Stimulated activated CD8-positive, alpha-beta memory T cell treated with anti-CD3 and anti-CD28 coated beads, Interleukin-4, amount 100 ng/mL, for 1 hour (primary cell): ENCODE measurements at places on chromosomes 5 and 9.

DNA sequence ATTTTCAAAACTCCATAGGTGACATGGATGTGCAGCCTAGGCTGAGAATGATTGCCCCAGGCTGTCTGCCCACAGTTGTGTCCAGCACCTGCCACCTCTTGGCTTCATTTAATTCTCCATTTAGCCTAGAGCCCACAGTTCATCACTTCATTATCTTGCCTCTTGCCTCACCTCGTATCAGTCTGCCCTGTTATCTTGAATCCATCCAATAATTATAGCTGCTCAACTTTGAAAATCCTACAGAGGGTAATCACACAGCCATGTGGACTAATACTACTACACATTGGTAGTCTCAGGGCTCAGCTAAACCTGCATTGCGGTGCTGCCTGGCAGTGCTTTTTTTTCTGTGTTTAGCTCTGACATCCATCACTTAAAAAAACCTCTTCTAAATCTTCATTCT is 7.4 kb downstream of the UGCG start:
- no peak for DNase-seq

- no peak for DNase-seq
Measured at GRCh38 chr9:131555841-131556673, 10.7 kb downstream of the PRRT1B start.

DNA sequence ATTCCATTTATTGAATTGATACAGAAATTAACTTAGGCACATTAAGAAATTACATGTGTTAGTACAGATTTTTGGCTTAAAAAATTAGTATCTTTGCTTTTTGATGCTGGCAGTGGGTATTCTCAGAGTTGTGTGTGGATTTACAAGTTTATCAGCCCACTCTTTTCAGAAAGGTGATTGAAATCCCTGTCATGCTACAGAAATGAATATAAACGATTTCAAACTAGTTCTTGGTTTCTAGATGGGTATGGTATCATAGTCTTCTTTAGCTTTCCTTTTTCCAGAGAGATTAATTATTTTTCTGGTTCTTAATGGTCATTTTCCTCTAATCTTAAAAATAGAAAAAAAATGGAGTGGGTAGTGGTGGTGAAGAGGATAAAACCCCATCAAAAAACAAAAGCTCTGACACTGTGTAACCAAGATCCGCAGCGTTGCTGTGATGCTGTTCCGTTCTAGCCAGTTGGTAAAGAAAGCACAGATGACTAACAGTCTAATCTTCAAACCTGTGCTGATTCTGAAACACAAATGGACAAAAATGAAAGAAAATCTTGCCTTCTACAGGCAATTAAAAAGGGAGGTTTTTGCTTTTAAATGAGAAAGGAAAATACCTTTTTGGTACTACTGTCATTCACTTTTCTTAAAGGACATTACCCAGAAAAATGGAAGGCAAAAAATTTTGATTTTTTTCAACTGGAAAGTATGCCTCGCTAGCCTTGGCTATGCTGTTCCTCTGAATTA is 5.2 kb downstream of the LRRTM2 start:
- no peak for DNase-seq

GRCh38 chr9:91433180-91433579 is 9.5 kb upstream of the NFIL3 start:
- no peak for DNase-seq

DNA sequence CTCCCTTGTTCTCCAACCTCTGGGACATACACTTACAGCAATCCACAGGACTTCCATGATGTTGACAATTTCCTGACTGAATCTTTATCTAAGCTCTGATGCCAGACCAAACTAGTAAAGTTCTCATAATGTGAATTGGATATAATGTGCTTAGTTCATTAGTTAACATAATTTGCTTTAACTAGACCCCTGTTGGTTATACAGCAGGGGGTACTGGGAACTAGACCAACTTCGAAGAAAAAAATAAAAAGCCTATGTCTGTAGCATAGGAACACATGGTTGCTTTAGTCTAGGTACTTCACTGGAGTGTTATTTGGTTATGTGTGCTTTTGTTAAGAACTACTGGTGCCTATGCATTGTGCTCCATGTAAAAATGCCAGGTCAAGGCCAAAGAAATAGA is 173.8 kb downstream of the ADAMTS6 start:
- DNase-seq, result no peak

DNA sequence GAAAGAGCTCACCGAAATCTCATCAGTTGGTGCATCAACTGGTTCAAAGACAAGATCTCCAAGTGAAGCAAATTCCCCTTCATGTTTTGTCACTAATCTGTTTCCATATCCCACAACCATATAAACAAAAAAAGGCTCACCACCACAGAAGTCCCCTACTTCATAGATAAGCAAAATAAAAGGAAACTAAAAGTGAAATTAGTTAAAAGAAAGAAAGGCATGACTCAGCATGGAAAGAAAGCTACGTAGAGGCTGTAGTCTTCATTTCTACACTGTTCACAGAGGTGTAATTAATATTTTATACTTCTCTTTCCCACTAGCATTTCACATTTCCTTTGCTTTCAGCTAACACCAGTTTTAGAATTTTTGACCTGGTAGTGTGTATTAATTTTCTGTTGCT is 208.0 kb downstream of the CYLC2 start:
- DNase-seq, result no peak

DNA sequence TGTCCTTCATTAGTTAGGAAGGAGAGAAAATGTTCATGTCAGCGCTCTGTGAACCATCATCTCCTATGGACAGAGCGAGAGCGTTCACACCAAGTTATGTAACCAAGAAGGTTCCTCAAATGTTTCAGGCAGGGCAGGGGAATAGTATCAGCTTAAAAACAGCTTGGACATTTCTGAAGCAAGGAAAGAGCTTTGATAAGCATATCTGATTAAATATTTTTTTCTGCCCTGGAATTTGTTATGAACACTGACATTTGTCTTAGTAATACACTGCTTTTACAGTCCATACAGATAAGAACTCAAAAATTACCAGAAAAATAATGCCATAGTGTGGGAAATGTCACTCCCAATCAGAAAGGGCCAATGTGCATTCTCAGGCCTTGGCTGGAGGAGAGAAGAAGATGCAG is 66.3 kb upstream of the LIFR start:
- DNase-seq, result no peak

DNA sequence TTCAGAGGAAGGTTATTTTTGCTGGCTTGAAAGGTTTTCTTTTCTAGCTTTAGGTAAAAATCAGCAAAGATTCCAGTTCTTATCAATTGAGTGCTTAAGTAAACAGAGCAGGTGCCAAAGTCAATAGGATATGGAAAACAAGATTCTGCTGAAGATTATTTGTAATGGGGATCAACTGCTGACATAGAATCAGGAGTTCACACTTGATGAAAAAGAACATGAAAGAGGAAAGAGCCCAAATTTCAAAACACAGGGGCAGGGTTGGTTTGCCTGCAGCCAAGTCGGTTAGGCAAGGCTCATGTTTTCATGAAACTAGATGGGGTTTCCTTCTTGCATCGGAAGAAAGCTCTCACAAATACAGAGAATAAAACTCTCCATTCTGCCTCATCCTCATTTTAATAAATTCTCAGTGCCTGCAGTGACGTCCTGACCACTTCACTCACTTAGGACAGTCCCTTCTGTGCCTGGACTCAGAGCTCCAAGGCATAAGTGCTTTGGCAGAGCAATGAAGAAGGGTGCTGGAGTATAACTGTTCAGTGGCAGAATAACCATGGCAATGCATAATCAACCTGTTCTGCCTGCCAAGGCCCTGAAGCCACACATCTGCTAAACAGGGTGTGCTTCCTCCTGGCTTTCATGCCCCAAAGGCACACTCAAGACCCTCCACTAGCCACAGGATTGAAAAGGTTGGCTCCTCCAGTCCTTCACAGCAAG is 179.6 kb downstream of the GNAQ start:
- no peak for DNase-seq

DNA sequence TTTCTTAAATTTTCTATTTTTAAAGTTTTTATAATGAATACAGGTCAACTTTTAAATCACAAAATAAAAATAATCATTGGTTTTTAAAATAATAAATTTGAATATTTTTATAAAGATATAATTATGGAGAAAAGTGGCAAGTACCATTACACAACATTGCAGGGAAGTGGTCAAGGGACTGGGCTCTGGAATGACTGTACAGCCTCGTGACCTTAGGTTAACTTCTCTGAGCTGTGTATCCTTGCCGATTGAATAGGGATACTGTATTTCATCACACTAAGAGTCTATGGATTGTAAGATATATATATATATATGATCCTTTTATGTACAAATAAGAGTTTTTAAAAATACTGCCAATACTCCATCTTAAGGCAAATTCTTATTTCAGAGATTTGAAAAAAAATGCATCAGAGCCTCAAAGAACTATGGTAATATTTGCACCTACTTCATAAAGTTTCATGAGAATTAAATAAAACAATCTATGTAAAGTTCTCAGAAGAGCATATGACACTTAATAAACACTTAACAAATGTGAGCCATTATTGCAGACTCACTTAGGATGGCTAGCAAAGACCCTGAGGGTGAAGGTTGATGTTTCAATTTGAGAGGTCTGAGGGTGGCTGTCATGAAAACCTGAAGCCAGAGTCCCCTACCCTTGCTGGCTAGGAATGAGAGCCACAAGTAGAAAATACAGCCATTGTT is 136.5 kb downstream of the CCDC192 start:
- no peak for DNase-seq

GRCh38 chr9:35114840-35115628 is 628 bp downstream of the ATOSB start:
- no peak for DNase-seq

DNA sequence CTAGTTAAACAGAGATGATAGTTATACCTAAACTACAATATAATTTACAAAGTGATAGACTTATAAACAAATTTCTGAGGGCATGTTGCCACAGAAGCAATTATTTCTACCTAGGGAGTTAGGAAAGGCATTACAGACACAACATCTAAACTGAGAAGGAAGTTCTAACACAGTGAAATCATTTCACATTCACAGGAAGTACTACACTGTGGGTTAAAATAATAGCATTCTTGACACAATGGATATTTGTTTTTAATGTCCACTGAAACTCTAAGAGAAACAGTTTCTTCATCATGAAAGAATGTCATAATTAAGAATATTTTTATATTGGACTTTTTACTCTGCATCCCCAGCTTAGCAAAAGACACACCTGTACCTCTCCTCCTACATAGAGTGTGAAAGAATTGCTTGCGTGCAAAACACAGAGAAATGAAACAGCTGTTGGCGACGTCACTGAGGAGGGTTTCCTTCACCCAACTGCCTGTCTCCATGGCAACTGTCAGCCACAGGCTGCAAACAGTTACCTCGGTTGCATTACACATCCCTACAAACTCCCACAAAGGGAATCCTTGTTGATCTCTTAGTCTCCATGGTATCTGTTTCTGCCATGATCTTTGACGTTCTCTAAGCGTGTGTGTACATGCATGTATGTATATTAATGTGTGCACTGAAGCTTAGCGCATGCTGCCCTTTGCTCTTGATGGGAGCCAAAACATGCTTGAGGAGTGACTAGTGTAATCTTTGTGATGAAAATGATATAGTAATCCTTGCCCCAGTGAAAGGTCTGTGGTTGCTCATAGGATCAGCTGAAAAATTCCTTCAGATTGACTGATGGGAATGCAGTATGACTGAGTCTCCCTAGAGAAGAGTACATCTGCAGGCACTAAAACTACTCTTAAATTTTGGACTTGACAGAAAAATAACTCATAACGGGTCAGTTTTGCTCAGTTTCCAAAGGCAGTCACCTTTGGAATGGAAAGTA is 168.5 kb downstream of the ACTL7B start:
- no peak for DNase-seq

DNA sequence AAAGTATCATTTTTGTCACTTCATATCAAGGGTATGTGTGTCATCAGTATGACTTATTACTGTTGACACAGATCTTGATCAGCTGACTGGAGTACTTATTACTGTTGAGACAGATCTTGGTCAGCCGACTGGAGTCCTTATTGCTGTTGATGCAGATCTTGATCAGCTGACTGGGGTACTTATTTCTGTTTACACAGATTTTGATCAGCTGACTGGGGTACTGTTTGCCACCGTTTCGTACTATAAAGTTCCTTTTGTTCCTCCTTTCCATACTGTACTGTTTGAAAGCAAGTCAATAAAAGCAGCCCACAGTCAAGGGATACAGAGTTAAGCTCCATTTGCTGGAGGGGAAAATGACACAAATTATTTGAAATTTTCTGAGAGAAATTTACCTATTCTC is 347.3 kb downstream of the CDH12 start:
- DNase-seq, result no peak

GRCh38 chr5:76691467-76692273 is 24.3 kb upstream of the F2R start:
- DNase-seq, result no peak

- no peak for DNase-seq
Measured at GRCh38 chr9:29838491-29839020, 2265.3 kb upstream of the C9orf72 start.

DNA sequence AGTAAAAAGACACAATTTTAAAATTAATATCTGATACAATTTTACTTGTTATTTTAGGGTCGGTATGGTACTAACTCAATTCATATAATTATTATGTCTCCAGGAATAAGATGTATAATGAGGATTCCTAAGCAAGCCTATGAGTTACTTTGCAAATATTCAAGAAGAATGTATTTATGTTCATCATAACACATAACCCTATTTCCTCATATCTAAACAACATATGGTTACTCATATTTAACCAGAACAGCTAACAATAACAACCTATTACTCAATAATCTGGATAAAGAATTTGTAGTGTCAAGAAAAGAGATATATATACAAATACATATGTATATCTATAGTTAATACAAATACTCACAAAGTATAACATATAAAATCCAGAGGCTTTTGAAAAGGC is 285.9 kb downstream of the ARL15 start:
- no peak for DNase-seq

DNA sequence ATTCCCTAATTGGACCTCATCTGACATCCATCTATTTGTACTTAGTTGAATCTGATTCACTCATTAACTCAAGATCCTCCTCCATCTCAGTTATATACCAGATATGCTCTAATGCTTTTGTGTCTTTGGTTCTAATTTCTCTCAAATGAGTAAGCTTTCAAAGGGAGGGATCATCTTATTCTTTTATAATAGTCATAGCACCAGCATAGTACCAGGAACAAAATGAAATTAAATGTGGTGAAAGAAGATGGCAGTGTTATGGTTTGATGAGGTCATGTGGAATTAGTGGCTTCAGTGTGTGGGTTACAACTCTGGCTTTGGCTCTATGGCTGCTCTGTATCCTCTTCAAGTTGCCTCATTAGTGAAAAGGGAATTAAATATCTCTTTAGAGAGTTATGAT is 32.5 kb upstream of the ZNF366 start:
- no peak for DNase-seq
